ENCODE measurements at places on chromosomes 16 and 17.

- no peak for DNase-seq
Measured at GRCh38 chr17:79859676-79860615, 20.7 kb upstream of the CBX4 start.

DNA sequence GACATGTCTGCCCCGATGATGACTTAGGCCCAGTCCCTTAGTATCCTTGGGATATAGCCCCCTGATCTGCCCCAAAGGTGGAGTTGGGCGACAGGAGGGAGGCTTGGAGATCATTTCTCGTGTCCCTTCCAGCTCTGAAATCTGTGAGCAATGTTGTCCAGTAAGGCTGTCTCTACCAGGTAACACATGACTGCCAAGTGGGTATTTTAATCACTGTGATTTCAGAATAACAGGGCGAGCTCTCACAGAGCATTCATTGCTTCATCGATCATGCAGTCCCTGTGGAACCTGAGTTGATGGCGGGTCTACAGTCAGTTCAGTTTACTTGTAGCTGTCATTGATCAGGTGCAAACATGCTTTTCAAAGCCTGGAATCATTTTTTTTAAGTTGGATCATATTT lies 39.2 kb downstream of the KSR1 start:
- DNase-seq, result no peak

GRCh38 chr16:69100071-69100691 lies 5.3 kb upstream of the HAS3 start:
- no peak for DNase-seq

DNA sequence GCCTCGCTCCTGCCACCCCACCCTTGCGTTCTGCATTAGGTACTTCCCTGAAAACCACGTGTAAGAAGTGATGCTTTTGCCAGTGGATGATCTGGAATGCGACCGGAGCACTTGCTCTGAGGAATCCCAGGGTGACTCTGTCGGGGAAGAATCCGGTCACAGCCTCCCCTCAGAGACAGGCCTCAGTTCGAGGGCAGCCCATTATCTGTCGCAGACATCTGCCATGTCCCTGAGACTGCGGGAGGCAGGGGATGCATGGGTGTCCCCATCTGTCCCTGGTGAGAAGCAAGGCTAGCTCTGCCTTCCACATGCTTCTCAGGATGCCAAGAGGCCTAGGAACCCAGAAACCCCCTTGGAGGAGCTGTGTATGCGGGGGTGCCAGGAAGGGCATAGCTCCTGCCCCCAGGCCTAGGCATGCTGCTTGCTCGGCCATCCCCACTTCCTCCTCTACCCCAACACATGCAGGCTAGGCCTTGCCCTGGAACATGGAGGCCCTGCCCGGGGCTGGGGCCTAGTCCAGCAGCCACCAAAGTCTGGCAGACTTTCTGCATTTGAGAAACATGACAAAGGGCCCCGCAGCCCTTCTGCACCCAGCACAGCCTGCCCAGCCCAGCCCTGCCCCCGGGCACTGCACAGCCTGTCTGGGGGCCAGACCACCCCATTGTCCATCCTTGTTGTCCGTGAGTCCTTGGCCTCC lies 20.5 kb downstream of the MNT start:
- no peak for DNase-seq

DNA sequence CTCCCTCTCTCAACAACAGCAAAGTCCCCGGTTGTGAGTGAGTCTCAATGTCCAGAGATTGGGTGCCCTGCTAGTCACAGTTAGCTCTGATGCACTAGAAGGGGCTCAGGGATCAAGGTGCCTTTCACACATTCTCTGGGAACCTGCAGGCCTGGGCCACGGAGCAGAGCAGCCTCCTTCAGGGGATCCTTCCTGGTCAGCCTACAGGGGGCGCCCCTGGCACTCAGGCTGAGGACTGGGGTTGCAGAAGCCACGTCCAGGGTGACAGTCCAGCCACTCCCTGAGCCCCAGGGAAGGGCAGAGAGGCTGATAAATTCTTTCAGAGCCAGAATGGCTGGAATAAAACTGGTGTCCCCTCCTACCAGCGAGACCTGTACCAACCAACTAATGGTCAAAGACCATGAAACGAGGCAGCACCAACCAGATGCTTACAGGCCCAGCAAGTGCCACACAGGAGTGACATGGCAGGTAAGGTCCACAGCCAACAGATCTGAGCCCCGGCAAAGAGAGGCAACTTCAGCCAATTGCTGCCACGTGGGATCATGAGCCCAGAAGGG lies 43.5 kb downstream of the ST3GAL2 start:
- peak; percentile 54 for DNase-seq

GRCh38 chr16:56067406-56067805 lies 123.9 kb upstream of the GNAO1 start:
- no peak for DNase-seq

DNA sequence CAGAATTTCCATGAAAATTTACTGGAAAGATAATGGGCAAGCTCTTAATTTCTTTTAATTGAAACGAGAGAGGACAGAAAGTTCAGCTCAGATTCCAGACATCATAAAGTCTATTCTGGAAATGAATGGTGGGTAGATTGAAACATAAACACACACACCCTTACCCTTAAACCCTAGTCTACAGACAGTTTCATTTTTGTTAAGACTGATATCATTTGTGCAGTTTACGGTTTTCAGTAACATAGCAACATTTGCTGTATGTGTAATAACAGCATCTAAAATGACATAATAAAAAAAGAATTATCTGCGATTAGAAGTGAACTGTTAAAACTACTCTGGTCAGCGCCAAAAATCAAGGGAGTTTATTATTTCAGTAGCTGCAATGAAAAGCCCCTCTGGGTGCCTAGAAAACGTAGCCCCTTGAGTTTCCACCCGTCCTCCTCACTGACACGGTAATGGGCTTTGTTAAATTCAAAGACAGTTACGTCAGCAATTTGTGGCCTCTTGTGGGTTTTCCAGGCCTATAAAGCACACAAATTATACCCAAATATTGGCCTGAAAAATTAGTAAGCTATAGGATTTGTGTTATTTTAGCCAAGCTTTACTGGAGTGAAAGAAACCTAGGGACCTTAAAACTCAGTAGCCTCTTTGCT lies 520.6 kb upstream of the SOX9 start:
- no peak for DNase-seq

GRCh38 chr17:40129498-40129897 lies 7.7 kb downstream of the MSL1 start:
- no peak for DNase-seq

GRCh38 chr17:57976594-57976993 lies 11.5 kb downstream of the VEZF1 start:
- DNase-seq, result no peak
